ENCODE measurements at places on chromosomes 6 and 20.
A peak's percentile ranks its signal among the peaks of the same experiment; 100 is the strongest.

- no peak for DNase-seq
Measured at GRCh38 chr6:10351791-10352190, 63.1 kb downstream of the TFAP2A start.

DNA sequence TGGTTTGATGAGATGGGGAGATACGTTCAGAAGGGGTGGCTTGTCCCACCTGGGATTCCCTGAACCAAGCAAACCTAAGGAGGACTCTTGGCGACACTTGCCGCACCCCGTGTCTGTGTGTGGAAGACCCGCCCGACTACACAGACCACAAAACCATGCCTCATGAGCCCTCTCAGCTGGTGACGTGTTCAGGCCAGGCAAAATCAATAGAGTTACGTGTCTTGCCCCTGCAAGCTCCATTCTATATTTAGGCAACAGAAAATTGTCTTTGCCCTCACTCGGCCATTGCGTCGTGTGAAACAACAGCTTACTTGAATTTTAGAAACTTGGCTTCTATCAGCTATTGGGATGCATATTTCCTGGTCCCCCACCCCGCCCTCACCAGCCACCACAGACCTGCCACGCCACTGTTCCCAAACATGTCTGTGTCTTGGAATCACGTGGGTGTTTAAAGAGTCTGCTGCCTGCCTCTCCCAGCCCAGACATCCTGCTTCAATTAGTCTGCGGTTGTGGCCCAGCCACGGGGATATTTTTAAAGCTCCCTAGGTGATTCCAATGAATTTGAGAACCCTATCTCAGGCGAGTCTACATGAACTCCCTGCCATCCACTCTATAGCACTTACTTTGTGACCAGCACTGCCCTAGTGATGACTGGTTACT lies 279.2 kb upstream of the EXOC2 start:
- peak; percentile 80 for DNase-seq

DNA sequence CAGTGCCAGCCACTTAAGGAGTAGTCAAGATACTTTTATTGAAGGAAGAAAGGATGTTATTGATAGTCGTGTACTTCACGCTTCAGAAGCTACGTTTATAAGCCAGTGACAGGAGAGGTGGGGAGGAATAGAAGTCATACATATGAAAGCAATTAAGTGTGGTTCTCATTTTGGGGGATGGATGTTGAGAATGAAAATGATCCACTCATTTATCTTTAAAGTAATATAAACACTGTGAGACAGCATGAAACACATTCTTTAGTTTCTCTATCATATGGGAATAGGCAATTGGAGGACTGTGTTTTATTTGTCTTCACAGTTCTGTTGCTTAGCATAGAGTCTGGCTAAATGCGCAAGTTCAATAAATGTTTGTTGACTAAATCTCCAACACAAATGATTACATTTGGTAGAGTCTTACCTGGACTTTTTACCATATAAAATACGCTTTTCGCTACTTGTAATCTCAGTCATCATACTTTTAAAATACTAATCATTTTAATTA lies 35.2 kb downstream of the AK9 start:
- DNase-seq, result no peak

DNA sequence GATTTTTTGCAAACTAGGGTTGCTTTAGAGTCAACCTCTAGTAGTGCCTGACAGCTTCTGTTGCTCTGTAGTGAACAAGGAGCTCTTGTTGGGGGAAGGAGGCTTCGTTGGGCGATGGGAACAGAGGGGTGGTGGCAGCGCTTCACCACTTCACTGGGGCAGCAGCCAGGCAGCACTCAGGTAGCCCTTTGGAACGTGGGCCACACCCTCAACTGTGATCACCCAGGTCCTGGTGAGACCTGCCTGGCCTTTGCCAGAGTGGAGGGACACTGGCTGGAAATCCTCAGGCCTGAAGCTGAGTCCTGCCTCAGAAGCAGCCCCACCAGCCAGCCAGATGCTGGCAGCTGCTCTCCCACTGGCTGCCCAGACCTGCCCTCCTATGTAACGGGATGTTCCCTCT lies 10.4 kb upstream of the EDN3 start:
- no peak for DNase-seq

DNA sequence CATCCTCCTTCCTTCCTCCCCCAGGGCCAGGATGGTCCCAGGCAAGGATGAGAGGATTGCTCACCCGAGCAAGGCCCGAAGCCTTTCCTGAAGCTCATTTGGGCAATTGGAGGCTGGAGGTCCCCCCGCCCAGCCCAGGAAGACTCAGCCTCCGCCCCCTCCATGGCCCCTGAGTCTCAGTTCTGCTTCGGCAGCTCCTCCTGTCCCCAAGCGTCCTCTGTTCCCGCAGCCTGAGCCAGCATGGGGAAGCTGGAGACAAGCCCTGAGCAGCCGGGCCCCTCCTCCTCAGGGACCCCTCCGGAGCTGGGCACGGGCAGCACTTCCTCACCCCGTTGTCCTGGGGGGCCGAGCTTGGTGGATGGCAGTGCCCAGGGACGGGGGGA lies 26.0 kb downstream of the SLC17A9 start:
- DNase-seq, result no peak
